NCI-H2107 (cell line): ENCODE measurements at places on chromosomes 13 and 19.
A peak's percentile ranks its signal among the peaks of the same experiment; 100 is the strongest.

DNA sequence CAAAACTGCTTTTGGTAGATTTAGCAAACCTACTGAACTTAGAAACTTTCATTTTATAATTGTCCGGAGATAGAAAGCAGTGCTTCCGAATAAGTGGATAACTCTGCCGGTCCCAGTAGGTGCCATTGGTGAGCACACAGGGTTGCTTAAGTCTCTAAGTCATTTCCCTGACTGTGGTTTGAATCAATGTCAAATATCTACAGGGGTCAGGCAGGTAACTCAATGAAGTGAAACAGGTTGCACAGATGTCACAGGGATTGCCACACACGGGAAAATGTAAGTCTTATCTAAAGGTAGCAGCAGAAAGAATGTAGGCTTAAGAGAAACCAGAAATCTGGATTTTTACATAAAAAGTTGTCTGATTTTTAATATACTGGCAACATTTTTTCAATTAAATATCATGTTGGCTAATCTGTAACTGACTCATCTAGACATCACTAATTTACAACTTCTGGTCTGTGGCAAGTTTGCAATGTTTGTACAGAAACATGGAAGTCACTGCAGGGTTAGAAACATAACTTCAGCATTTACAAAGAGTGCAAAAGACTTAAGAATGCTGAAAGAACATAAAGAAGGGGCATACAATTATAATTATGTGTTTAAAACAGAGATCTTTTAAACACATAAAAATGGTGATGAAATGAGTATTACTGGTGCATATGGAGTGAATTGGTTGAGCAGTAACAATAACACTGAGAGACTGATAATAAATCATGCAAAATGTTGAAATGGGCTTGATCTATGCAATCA is 14.3 kb upstream of the LRRC63 start:
- DNase-seq: no peak

DNA sequence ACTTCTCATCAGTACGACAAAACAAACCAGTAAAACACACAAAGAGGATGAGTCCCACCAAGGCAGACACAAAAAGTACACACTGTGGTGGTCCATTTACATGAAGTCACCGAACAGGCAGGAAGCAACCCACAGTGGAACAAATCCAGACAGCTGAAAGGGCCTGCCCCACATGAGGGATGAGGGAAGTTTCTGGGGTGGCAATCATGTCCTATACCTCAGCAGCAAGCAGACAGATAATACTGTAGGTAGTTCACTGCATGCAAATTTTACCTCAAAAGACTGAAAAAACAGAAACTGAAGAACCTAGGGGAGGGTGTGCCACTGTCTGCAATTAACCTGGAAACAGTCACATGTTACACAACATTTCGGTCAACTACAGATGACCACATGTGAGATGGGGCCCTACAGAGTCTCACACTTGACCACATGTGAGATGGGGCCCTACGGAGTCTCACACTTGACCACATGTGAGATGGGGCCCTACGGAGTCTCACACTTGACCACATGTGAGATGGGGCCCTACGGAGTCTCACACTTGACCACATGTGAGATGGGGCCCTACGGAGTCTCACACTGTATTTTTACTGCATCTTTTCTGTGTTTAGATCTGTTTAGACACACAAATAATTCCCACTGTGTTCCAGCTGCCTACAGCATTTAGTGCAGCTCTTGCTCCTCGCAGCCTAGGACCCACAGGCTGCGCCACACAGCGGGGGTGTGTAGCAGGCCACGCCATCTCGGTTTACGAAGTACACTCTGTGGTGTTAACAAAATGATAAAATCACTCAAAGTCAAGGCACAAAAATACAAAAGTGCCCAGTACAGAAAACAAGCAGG is 22.2 kb downstream of the PCID2 start:
- no peak for DNase-seq

DNA sequence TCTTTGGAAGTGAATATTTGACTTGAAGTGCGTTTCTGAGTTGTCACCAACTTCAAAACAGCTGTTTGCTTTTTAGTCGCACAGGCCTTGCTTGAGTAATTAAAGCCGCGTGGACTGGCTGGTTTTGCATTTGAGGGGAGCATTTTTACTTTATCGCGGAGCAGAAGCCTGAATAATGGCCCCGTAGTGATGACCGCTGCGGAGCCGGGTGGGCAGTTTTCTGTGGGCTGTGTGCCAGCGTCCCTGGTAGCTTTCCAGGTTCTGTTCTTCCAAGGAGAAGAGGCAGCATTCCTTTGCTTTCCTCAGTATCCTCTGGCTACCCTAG is 1.1 kb downstream of the NAA16 start:
- no peak for DNase-seq

- no peak for DNase-seq
Observed at GRCh38 chr19:23541991-23542390, 145.0 kb downstream of the ZNF675 start.

DNA sequence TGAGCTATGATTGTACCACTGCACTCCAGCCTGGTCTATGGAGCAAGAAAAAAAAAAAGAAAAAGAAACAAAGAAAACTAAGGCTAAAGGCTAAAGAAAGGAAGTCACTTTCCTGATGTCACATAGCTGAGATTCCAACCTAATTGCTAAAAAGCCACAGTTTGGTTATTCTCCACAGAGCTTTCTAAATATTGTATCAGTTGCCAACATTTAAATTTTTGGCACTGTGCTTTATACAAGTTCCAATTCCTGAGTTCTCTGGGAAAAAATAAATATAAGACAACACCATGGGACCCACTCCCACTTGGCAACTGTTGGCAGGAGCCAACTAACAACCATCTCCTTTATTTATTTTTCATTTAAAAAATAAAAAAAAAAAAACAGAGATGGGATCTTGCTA is 11.2 kb upstream of the LYPD3 start:
- no peak for DNase-seq

DNA sequence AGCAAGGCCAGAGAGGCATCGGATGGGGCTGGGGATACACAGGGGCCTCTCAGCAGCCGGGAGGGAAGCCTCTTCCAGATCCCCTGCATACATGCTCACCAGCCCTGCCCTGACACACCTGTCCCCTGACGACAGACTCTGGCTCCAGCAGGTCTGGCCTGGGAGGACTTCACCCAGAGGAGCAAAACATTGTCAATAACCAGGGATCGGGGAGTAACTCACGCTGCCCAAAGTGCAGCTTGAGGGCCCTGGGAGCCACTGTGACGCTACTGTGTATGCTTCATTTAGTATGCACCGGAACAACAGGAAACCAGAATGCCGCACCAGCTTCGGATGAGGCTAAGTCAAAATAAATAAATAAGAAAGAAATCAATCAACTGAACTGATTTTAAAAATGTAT is 12.4 kb upstream of the CD22 start:
- DNase-seq: no peak

DNA sequence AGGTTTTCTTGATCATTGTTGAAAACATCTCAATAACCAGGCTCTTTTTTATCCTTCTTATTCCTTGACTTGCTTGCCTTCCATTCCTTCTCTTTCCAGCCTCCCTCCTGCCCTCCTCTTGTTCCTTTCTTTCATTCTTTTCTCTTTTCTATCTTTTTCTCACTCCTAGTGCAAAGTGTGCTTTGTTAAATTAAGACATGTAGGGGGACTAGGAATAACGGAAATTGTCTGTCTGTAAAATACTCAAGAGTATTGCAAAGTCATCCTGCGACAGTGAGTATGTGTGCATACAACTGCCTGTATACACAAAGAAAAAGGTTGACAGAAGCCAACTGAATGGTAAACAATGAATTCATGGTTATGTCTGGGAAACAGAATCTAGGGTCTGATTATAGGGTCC is 70.1 kb downstream of the LRRC63 start:
- no peak for DNase-seq

DNA sequence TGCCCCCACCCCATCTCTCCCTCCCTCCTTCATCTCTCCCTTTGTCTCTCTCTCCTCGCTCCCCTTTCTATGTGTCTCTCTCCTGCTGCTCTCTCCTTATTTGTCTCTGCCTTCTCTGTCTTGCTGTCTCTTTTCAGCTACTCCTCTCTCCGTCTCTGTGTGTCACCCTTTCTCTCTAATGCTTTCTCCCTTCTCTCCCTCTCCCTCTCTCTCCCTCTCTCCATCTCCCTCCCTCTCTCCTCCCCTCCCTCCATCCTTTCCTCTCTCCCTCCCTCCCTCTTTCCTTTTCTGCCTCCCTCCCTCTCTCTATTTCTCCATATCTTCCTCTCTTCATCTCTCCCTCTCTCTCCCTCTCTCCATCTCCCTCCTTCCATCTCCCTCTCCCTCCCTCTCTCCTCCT is 682 bp downstream of the ATP4A start:
- DNase-seq: no peak

GRCh38 chr13:23608701-23609413 is 38.6 kb downstream of the TNFRSF19 start:
- no peak for DNase-seq

GRCh38 chr13:44317752-44318151 is 55.9 kb upstream of the SERP2 start:
- no peak for DNase-seq

GRCh38 chr13:33873251-33873908 is 55.4 kb downstream of the RFC3 start:
- no peak for DNase-seq

GRCh38 chr13:47008318-47008717 is 111.5 kb upstream of the HTR2A start:
- no peak for DNase-seq

DNA sequence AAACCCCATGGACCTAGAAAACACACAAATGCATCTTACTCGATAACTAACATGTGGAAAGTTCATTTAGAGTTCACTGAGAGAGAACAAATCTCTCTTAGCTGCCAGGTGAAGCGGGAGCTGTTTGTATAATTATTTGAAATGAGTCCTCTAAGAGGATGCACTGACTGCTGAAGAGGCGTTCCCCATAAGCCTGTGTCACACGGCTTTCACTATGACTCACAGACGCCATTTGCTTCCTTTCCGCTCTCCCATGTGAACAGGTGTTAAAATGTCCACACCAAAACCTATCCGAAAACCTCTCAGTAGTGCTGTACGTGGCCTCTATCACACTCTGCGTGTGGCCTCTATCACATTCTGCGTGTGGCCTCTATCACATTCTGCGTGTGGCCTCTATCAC is 101.8 kb downstream of the SOX1 start:
- no peak for DNase-seq

DNA sequence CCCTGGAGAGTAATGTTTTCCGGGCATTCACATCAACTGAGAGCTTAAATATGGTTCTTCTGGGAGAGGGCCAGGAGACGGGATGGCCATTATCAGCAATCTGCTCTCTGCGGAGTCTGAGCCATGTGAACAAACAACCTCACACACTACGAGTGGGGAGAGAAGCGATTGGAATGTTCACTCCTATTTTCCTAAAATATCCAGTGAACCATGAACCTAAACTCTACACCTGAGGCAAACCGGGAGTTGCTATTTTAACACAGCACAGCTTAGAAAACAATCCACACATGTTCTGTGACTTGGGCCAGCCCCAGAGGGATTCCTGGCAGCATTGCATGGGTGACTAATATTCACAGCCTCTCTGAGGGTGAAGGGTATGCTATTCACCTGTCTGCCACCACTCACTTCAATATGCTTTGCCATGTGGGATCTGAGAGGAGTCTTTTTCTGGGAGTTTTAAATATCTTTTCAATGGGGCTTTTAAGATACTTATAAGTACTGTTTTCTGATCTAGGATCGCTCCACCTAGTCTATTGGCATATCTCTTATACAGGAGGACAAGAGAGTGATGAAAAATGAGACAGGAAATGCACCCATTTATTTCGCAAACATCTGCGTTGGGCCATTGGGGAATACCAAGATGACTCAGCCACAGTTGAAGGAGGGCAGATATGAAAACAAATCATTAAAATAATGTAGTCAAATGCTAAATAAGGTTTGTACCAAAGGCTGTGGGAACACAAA is 72.6 kb upstream of the SERP2 start:
- DNase-seq: peak; percentile 47

DNA sequence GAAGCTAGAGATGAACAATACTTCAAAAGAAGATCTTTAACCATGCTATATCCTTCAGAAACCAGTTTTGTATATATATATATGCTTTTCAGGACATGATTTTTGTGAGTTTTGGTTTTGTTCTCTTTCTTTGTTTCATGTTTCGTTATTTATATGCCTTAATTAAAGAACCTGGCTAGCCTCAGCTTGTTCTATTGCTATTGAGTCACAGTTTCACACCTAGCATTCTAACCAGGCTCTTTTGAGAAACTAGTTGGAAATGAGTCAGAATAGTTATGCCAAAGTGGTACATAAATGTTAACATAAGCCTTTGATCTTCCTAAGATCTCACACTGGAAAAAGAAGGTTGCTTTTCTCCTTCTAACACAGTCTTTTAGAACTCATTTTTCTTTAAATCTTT is 1925.2 kb downstream of the OLFM4 start:
- no peak for DNase-seq

GRCh38 chr19:11931051-11931450 is 6.1 kb downstream of the ZNF700 start:
- DNase-seq: no peak

GRCh38 chr19:1568320-1569019 is at the start of gene MEX3D:
Gene MEX3D, minus strand, starts transcription at chr19:1568325. Its CDS starts 267 bp downstream, at chr19:1568058.
- peak; percentile 27 for DNase-seq

- no peak for DNase-seq
Observed at GRCh38 chr13:79043208-79043607, 362.8 kb downstream of the RBM26 start.

DNA sequence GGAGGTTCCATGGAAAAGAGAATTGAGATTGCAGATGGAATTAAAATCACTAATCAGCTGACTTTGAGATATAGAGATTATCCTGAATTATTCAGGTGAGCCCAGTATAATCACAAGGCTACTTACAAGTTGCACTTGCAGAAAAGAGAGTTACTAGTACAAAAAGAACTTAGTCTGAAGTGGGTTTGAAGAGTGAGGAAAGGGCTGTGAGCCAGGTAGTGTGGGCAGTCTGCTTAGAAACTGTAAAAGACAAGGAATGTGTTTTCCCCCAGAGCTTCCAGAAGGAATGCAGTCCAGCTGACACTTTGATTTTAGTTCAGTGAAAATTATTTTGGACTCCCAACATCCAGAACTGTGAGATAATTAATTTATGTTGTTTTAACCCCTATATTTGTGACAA is 285.4 kb upstream of the GPC6 start:
- no peak for DNase-seq

GRCh38 chr19:1340681-1341469 is 42.8 kb upstream of the NDUFS7 start:
- no peak for DNase-seq

- DNase-seq: no peak
Observed at GRCh38 chr13:73693215-73693614, 441.0 kb downstream of the KLF12 start.

DNA sequence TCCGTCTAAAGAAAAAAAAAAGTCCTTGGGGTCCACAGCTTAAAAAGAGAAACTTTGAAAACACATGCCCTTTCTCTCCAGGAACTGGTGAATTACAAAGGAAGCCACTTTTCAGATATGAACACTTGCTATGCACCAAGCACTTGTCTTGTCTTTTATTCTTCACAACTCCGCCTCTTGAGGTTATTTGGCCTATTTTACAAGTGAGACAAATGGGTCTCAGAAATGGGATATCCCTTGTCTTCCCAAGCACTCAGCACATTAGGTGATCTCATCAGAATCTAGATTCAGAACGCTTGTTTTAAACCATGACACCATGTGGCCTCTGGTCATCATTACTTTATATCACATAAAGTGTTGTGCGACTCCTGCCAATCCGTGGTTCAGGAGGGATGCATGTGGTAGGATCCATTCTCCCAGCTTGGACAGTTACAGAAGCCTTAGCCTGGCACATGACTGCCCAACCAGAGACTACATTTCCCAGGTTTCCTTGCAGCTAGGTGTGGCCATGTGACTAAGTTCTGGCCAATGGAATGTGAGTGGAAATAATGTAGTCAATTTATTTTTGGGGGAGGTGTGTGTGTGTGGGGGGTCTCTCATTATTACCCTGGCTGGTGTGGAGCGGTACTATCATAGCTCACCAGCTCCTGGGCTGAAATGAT is 13.9 kb downstream of the TSKS start:
- no peak for DNase-seq

GRCh38 chr13:55550624-55551023 is 1590.1 kb upstream of the PRR20A start:
- no peak for DNase-seq
